ENCODE measurements at places on chromosomes 5 and 9.

DNA sequence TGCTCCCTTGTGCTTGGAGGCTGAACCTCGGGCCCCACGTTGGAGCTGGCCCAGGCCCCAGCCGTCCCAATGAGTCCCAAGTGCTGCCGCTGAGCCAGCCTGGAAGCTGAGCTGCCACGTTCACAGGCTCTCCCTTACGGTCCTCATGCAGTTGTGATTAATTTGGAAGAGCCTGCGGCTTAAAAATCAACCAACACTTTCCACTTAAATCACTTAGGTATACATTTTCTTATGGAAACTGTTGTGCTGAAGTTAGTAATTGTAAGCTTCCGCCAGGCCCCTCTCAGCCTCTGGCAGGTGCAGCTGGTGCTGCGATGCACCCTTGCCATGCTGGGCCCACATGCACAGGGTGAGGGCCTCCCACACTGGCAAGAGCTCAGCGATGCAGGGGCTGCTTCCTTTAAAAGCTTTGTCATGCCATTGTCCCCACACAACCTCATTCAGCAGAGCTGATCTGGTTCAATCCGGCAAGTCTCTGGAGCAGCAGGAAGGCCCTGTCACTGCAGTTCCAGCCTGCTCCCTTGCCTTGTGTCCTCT, 61.0 kb downstream of the IPPK start:
- DNase-seq: no peak

DNA sequence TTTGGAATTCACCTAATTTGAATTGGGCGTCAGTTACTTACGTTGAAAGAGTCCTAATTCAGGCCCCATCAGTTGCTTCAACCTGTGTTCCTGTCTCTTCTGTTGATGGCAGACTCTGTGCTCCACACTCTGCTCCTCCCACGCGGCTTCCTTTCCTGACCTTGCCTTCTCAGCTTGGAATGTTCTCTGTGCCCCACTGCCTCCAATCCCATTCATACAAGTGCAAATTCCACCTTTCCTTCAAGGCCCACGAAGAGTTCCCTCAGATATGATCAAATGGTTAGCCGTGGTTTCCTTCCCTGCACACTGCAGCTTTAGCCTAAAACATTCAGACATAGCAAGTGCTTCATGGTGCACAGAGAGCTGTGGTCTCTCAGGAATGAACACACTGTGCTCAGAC, 65.7 kb downstream of the SREK1 start:
- DNase-seq: no peak

DNA sequence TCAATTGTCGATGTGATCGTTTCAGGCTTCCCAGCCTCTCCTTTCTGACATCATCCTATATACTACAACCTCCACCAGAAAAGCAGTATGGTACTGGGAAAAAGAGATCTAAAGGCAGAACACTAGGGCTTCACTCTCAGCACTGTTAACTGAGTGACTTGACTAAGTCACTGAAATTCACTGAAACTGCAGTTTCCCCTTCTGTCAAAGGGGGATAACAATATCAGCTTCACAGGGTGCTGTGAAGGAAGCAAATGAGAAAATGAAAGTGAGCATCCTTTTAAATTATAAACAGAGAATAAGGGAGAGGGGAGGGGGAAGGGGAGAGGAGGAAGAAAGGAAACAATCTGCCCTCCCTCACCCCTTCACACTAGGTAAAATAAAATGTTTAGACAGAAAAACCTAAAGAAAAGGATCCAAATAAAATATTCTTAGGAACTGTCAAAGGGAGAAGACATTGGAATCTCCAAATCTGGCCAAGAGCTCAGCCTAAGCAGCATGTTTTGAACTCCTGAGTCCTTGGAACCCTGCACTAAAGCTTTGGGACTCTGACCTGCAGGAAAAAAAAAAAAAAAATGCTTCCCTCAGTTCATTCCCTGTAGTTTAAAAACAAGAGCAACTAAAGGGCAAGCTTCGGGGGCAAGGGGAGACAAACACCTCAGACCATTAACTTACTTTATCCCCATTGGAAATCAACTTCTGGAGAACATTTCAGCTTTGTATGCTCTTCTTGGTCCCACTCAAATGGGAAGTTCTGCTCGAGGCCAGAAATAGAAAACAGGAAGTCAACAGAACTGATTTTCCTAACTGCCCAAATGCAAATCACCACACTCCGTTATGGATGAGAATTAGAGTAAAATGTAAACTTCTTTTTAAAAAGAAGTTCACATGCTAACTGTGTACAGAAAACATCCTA, 178.3 kb downstream of the DEPDC1B start:
- no peak for DNase-seq

DNA sequence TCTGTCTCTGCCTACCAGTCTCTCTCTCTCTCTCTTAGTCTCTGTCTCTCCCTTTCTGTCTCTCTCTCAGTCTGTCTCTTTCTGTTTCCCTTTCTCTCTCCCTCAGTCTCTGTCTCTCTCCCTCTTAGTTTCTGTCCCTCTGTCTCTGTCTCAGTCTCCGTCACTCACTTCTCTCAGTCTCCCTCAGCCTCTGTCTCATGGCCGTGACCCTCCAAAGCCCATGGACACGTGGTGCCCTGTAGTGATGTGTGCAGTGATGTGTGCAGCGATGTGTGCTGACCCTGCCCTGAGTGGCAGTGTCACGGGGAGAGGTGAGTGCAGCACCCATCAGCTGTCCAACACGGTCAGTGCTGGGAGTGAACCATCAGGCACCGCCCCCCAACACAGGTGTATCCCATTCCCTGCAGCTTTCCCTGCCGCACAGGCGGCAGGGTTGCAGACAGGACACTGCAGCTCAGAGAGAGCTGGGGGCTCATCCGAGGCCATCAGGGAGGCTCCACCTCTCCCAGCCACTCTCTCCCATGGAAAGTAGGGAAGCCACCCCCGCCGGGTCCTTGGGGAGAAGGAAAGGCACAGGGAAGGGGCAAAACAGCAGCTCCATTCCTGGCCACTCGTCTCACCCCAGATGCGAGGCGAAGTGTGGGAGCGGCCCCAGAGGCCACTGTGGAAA, 794 bp upstream of the LRRC14B start:
- DNase-seq: no peak

- no peak for DNase-seq
Observed at GRCh38 chr9:27835746-27836145, 262.5 kb upstream of the C9orf72 start.

DNA sequence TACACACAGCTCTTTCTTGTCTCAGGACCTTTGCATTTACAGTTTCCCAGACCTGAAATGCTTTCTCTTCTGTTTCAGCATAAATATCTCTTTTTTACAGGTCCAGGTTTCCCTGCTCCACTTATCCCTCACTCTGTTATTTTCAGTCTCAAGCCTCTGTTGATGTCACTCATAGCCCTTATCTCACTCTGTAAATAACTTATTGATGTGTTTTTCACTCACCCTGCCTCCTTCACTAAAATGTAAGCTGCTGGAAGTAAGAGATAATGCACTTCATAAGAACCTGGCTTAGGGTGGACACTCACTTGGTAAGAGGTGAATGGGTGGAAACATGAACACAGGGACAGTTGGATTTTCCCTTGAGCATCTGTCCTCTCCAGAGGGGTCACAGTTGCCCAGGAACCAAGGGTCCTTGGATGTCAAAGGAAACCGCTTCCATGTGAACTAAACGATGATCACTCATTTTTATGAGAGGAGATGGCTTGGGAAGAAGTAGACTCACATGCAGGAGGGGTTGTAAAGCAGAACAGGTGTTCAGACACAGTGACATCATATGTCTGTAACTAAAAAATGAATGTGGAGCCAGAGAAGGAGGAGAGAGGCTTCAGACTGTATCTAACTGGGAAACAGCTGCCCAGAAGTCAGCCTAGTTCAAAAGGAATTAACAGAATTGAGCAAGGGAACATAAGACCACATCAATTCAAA, 5.5 kb upstream of the HTR4 start:
- DNase-seq: no peak

- no peak for DNase-seq
Observed at GRCh38 chr5:67900514-67900913, 315.0 kb upstream of the PIK3R1 start.

DNA sequence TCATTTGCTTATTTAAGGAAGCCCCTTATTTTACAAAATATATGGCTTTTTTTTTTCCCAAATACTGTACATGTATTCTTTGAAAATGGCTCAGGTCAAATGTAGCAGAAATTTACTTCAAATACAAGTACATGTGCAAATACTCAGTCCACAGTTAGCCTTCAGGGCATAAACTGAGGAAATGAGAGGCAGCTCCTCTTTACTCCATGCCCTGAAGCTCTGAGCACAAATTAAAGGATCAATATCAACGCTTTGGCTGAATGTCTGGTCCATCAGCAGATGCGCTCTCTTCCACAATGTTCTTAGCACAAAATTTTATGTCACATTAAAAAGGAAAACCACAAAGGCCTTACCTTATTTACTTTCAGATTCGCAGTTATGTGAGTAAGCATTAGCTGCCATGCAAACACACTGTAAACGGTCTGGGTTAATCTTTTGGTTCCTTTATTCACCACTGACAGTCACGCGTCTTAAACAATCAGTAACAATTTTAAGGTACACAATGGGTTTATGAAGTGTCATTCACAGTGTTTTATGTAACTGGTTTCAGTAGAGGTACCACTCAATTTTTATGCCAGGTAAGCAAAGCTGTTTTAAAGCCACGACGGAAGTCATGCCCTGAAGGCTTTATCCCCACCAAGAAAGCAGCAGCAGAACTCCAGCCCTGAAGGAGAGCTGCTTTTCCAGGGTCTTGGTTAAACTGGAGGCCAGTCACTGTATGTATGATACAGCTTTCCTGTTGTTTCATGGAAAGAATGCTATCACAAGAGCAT, 103.4 kb downstream of the OTULIN start:
- no peak for DNase-seq

- peak; percentile 40 for DNase-seq
Observed at GRCh38 chr9:108271646-108272348, 584.0 kb downstream of the ACTL7B start.

DNA sequence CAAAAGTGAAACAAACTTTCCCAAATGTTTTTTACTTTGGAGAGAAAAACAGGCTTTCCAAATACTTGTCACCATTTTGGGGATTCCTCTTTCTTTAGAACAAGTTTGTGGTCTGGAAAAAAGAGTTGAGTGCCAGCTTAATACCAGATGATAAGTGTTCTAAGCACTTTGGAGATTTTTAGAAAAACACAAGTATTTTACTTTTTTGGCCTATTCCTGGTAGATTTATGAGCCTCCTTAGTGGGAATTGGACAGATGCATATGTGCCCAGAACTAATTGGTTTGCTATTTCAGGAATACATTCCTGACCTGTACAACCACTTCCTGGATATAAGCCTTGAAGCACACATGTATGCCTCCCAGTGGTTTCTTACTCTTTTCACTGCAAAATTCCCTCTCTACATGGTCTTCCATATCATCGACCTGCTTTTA, 40.5 kb downstream of the GPR21 start:
- no peak for DNase-seq

DNA sequence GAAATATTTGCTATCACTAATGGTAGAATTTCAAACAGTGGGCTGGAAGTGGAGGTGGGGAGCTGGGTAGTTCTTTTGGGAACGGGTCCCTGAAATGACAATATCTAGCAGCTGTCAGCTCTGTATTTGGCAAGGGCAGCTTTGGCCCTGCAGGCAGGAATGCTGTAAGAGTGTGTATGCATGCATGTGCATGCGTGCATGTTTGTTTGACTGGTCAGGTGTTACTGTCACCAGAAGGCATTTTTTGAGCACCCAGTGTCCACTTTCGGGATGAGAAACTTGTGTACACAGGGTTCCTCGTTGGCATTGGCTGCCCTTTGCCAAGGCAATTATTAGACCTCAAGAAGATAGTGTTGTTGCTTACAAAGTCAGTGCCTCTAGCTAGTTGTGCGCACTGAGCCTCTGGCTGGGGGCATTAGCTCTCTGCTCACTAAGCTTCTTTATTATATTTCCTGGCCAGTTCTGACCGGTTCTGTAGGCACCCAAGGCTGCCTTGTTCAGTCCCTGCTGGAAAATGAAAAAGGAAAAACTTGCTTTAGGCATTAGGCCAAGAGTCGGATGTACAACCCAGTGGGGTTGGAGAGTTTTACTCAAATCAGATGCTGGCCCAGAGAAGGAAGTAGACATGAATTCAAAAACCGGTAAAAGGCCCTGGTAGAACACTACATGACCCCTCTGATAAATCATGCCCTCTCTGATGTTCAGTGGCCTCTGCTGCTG, 2.0 kb downstream of the CYFIP2 start:
- DNase-seq: no peak

- no peak for DNase-seq
Observed at GRCh38 chr9:88390371-88390990, 2.2 kb downstream of the SPIN1 start.

DNA sequence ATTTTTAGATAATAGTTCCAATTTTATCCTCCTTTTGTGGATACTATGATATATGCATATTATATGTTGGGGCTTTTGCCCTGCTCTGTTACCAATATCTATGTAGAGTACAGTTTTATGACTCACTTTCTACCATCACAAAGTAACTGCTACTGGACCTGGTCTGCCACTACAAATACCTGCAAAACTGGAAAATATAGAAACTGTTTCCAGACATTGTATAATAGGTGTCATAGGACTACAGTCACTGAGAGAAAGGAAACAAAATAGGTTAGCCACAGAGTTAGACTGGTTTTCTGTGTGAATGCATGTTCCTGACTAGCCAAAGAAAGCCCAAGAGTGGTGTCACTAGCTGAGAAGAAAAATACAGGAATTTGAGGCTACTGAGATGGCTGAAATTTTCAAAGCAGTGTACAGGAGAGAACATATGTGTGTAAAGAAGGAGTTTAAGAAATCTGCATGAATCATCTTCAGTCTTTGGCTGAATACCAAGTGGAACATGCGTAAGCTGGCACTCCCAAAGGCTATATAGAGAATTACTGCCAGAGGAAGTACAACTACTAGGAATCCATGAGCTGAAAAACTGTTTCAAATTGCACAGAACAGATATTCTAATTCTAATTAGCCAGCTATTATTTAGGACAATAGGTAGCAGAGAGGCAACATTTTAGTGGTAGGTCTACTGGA, 29.0 kb upstream of the FAM174A start:
- peak; percentile 5 for DNase-seq

DNA sequence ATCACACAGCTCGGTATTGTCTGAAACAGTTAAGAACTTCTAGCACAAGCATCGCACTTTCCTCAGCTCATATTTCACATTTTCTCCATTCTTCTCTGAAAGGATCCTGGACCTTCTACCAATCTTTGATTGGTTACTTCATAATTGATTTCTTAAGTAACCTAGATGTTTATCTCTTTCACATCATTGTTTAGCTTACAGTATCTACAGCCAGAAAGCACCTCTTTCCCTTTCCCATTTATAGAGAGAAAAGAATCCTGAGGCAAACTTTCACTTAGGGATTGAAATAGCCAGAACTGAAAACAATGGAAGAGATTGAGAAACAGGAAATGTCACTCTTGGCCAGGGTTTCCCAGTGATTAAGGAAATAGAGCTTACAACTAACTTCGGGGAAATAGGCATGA, 2.5 kb downstream of the IL33 start:
- DNase-seq: no peak

Data from RCC 7860 (cell line).